Stimulated activated CD8-positive, alpha-beta memory T cell treated with anti-CD3 and anti-CD28 coated beads, Interleukin-4, amount 100 ng/mL, for 1 hour (primary cell): ENCODE measurements at places on chromosomes 13 and 19.

GRCh38 chr13:90979059-90979458 is 368.4 kb upstream of the MIR17HG start:
- DNase-seq: no peak

DNA sequence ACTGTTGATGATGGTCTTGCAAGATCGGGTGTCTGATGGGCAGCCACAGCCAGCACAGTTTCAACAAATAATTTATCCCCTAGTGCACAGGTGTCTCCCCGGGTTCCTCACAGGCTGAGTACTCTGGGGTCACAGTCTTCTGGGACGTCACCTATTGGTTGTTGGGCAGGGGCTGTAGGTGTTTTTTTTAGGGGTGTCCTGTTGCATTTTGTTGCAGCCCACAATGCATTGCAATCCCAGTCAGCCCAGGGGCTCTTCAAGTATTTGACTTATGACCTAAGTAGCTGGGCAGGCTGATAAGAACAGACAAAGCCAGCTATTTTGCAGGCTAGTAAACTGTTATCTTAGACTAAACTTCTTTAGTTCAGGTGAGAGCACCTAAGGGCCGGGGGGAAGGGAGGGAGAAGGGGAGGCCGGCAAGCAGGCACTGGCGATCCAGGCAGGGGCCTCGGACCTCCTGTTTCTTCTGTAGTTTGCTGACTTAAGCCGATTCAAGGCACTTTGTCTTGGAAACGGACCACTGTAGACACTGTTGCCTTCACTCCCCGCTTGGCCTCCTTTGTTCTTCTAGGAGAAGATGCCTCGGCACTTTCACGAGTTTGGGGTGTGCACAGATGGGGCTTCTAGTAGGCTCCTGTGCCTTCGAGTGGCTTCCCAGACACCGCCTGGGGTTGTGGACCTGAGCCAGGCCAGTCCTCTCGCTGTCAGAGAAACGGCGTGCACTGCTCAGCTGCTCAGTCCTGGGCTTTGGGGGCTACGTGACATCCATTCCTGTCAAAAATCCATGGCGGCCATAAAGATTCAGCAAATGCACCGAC is 33.9 kb upstream of the GRTP1 start:
- no peak for DNase-seq

DNA sequence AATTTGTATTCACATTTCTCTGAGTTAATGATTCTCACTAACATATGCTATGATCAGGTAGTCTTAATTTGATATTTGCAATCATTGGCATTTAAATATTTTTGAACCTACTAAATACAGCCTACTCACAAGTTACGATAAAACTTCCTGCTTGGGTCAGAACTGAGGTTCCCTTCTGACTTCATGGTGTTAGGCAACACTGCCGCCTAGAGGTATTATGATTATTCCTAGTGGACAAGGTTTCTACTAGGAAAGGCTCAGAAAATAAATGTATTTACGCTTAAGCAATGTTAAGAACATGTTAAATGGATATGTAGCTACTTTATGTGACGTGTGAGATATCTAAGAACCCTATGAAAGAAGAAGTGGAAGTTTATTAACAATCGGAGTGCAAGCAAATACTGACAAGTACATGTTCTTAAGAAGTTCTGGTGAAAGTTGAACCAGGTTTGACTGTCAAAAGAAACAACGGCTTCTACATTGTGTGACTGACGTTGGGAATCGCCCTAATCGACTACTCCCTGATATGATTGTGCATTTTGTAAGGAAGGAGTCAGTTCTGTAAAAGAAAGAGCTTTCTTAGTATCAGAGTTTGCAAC is 1395.8 kb downstream of the SLITRK5 start:
- no peak for DNase-seq

- DNase-seq: no peak
Observed at GRCh38 chr19:47389150-47389556, 30.2 kb downstream of the MEIS3 start.

DNA sequence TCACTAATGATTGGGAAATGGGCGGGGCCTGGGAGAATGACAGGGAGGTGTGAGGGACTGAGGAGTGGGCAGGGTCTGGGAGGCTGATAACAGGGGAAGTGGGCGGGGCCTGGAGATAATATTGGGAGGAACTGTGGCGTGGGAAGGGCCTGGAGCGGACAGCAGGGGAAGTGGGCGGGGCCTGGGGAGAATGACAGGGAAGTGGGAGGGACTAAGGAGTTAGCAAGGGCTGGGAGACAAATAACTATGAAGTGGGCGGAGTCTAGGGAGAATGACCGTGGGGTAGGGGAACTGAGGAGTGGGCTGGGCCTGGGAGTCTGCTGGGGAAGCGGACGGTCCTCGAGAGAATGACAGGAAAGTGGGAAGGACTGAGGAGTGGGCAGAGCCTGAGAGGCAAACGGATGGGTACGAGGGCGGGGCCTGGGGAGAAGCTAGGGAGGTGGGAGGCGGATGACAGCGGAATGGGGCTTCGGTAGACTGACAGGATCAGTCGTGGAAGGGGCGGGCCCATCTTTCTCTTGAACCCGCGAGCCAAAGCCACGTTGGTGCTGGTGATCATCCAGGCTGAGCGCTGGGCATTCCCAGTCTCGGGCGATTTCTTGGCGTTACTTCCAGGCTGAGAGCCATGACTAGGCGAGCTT is 14.0 kb upstream of the TUBB4A start:
- peak; percentile 45 for DNase-seq

DNA sequence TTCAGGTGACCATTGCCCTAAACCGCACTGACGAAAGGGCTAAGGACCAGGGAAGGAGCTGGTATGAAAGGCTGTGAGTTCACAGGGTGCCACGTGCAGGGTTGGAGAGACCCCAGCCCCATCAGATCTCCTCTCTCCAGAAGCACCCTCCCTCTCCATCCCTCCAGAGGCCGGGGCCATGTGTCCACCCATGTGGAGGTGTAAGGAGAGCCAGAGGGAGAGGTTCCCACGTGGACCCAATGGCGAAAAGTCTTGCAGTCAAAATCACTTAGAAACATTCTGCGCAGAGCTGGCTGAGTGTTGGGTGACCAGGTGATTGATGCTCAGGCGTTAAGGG is 168.3 kb downstream of the COL4A1 start:
- no peak for DNase-seq

- DNase-seq: no peak
Observed at GRCh38 chr13:79456051-79456450, 24.9 kb upstream of the NDFIP2 start.

- DNase-seq: no peak
Observed at GRCh38 chr13:30847650-30848307, 58.3 kb upstream of the MEDAG start.

GRCh38 chr13:110916301-110917142 is 1.7 kb upstream of the ANKRD10 start:
- DNase-seq: no peak

DNA sequence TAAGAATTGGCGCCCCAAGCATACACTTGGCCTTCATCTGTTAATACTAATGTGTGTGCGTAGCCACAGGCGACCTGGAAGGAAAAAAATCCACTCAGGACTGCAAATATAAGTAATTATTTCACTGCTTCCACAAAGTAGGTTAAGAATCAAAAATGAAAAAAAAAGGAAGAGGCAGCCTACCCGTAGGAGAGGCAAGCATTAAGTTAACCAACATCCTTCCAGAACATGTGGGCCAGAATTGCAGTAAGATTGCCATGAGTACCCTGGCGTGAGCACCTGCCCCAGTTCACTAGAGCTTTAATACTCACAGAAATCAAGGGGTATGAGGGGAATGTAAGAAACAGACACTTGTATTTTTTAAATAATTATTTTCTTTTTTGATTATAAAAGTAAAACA is 22.2 kb downstream of the RCBTB2 start:
- DNase-seq: no peak

- DNase-seq: no peak
Observed at GRCh38 chr13:71605744-71606143, 261.3 kb downstream of the DACH1 start.
